Vagina (tissue), 2 donors: ENCODE measurements at places on chromosomes 1 and 21.

- no peak for DNase-seq
These were observed 847 bp downstream of the SELENON start for GRCh38 chr1:25800703-25801377.

DNA sequence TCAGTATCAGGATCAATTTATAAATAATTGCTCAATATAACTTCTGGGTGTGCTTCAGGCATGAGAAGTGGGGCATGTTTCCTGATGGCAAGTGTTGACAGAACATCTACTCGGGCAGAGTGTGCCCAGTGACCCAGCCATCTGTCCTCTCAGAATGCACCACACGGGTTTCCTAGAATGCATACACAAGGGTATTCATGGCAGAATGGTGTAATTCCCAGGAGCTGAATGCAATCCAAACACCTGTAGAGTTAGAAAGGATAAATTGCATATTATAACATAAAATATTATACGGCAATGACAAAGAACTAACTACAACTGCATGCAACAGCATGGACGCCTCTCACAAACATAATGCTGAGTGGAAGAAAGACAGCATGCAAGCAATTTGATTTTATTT lies 391.9 kb downstream of the SIPA1L2 start:
- DNase-seq: no peak

GRCh38 chr1:58773406-58773840 lies 10.4 kb downstream of the JUN start:
- no peak for DNase-seq

GRCh38 chr1:157135646-157136045 lies 2.5 kb downstream of the ETV3 start:
- no peak for DNase-seq

- no peak for DNase-seq
These were observed 162.8 kb downstream of the NTPCR start for GRCh38 chr1:233113009-233113879.

DNA sequence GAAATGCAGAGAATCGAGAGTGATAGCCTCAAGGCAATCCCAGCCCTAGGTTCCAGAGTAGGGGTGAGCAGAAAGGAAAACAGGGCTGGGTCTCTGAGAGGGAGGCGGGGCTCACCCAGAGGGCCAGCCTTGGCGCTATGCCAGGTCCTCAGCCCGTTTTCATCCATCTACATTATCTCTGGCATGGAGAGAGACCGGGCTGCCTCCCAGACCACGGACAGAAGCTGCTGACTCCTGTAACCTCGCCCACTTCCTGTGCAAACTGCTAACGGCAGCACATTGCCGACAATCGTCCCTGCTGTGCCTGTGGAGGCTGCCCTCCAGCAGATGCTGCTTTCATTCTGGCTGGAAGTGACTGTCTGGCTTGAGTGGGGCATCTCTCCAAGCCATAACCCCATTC lies 569.1 kb downstream of the NPHP4 start:
- no peak for DNase-seq

DNA sequence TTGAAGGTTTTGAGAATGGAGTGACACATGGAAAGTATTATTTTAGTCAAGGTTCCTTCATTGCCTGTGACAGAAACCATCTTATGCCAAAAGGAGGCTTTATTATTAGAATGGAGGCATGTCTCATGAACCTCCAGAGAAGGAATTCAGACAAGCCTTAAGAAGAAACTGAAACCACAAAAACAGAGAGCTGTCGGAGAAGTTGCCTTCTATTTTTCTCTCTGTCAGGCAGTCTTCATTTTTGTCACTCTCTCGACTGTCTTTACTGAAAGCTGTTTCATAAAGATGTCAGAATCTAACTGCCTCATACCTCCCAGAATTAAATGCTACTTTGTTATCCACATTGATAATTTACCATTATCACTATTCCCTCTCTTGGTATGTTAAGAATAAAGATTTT lies 434.7 kb upstream of the ADGRL4 start:
- no peak for DNase-seq

DNA sequence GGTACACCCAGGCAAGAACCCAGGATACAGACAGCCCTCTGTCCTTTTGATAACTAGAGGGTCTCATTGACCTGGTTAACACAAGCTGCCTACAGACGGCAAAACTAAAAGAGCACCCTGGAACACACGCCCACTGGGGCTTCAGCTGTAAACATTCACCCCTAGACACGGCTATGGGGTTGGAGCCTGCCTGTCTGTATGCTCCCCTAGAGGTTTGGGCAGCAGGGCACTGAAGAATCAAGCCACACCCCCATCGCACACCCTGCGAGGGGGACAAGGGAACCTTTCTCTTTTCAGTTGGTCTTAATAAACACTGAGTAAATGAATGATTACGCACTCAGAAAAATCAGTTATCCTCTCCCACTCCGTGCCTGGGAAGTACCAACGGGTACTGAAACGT lies 35.5 kb downstream of the LRRC3 start:
- DNase-seq: no peak

GRCh38 chr21:37432710-37433455 lies 66.3 kb downstream of the DYRK1A start:
- no peak for DNase-seq

GRCh38 chr1:107867897-107868296 lies 97.1 kb downstream of the VAV3 start:
- DNase-seq: no peak

- DNase-seq: no peak
These were observed 709 bp downstream of the PRELP start for GRCh38 chr1:203476216-203476814.

DNA sequence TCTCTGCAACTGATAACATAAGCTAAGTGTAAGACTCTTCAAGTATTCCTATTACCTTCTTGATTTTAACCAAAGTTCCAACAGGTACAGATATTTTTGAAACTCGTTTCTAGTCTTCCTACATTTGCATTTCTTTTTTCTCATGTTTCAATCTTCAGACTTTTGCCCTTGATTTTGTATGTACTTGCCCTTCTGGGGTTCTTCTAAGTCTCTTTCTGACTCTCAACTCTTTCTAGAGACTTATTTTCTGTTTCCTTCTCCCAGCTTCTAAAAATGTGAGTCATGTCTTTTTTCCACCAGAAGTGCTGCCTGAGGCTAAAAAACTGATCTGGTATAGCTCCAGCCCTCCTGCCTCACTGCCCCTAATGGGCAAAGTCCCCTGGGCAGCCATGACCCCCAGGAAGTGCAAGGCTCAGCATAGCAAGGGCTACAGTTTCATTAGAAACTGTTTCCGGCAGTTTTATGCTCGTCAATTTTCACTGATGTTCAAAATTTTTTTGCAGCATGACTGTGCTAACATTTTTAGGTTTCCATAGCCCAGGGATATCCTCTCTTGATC lies 265.9 kb downstream of the SEC16B start:
- no peak for DNase-seq

- no peak for DNase-seq
These were observed 4.4 kb downstream of the TGFB2 start for GRCh38 chr1:218349348-218350034.

GRCh38 chr1:243712242-243712641 lies 137.8 kb downstream of the AKT3 start:
- DNase-seq: no peak

- DNase-seq: no peak
These were observed 1.3 kb downstream of the FCGR2A start for GRCh38 chr1:161506336-161507223.

- DNase-seq: no peak
These were observed 122.1 kb upstream of the IFFO2 start for GRCh38 chr1:19078536-19078935.

DNA sequence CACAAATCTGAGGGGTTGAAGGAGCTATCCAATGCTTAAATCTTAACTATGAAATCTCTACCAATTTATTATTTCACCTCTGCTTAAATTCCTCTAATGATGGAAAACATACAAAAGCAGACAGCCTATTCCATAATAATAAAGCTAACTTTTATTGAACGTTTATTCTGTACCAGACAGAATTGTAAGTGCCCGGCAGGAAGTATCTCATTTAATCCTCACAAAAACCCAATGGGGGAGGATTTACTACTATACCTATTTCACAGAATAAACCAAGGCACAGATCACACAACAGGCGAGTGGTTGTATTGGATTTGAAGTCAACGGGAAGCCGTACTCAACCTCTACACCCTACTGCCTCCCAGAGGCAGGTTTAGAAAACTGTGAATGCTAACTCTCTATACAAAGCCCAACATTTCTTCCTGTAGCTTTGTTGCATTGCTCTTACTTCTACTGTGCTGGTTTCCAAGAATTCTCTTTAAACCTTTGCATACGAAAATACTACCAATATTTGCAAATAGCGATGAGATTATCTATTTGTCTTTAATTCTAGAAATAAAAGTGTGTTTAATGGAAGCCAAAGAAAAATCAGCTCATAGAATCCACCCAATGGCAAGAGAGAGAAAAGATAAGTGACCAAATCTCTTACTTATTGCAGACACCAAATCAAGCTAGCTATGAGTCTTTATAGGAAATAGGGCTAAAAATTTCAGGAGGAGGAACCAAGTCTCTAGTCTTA lies 33.5 kb upstream of the C1orf53 start:
- no peak for DNase-seq

DNA sequence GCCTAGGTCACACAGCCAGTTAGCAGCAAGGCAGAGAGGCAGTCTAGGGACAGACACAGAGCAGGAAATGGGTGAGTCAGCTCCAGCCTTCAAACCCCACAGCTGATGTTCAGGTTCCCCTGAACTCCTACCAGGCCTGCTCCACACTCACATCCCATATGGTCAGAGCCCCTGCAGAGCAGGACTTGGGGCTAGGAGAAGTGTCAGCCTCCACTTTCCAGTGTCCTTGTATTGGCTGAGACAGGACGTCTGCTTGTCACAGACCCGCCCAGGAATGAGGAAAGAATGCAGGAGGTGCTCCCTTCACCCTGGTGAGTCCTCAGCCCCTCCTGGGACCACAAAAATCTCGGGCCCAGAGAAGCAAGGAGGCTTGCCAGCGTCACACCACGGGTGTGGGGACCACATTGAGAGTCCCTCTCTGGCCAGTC lies 92.5 kb downstream of the LACTBL1 start:
- DNase-seq: no peak

- no peak for DNase-seq
These were observed 13.6 kb upstream of the AGMAT start for GRCh38 chr1:15598436-15598835.

GRCh38 chr1:19445417-19446342 lies 39.7 kb downstream of the CAPZB start:
- DNase-seq: no peak

DNA sequence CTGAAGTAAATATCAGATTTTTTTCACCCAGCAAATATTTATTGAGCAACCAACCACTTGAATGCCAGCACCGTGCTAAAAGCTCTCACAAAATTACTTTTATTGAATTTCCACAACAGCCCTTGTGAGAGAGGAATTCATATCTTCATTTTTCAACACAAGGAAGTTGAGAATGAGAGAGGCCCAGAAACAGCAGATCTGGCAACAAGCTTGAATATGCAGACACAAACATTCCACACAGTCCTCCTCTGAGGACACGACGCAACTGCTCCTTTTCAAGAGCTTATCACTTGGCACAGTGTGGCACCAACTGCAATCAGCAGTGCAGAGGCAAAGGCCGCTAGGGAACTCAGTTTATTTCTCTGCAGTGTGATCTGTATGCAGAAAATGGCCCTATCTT lies 32.2 kb upstream of the IFNAR2 start:
- DNase-seq: no peak

GRCh38 chr1:16117369-16117768 lies 38.5 kb downstream of the EPHA2 start:
- no peak for DNase-seq

GRCh38 chr1:230326971-230327891 lies 98.9 kb downstream of the PGBD5 start:
- no peak for DNase-seq

- DNase-seq: no peak
These were observed 4.0 kb upstream of the LACTBL1 start for GRCh38 chr1:22976461-22977243.

GRCh38 chr21:21788591-21788990 lies 790.4 kb downstream of the NCAM2 start:
- no peak for DNase-seq

DNA sequence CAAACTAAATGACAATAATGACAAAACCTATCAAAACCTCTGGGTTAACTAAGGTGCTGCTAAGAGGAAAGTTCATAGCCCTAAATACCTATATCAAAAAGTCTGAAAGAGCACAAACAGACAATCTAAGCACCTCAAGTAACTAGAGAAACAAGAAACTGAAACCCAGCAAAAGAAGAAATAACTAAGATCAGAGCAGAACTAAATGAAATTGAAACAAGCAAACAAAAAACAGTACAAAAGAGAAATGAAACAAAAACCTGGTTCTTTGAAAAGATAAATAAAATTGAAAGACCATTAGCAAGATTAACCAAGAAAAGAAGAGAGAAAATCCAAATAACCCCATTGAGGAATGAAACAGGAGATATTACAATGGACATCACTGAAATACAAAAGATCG lies 44.8 kb upstream of the KIAA0040 start:
- no peak for DNase-seq

GRCh38 chr1:10795276-10796021 lies 997 bp downstream of the CASZ1 start:
- DNase-seq: no peak

DNA sequence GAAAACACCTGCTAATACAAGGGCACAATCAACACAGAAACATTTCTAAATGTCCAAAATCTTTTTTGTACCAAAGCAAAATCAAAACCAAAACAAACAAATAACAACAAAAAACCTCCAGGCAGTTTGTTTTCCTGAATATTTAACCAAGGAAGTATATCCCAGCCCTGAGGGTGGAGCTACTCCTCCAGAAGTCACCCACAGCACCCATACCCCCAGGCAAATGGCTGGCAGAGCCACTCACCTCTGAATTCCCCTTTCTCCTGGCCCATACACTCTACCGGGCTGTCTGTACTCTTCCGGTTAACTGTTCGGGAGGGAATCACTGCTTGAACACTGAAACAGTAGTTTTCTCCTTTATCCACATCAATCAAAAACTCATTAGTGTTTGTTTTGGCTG lies 9.5 kb downstream of the F3 start:
- DNase-seq: no peak

DNA sequence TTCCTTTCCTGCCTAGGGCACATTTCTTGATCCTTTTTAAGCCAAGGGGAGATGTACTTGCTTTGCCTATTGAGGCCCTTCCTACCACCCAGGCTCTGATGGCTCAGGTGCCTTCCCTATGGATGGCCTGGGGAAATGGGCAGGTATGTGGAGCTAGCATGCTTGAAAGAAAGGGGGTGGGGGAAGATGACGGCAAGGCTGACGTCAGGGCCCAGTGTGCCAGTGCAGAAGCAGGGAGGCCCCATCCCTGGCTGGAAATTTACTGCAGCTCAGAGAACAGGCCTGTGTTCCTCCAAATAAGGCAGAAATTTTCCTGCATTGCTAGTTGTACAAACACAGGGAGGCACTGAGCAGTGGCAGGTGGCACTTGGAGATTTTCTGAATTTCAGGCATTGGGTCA lies 453.2 kb upstream of the VAMP3 start:
- no peak for DNase-seq

GRCh38 chr21:38399103-38399502 lies 99.2 kb downstream of the ERG start:
- DNase-seq: no peak
